Stimulated activated CD4-positive, alpha-beta T cell treated with anti-CD3 and anti-CD28 coated beads, Interleukin-4, amount 100 ng/mL, for 4 hours (primary cell): ENCODE measurements at places on chromosomes 13 and 19.

GRCh38 chr19:29551774-29552173 lies 26.0 kb downstream of the VSTM2B start:
- DNase-seq = no peak

DNA sequence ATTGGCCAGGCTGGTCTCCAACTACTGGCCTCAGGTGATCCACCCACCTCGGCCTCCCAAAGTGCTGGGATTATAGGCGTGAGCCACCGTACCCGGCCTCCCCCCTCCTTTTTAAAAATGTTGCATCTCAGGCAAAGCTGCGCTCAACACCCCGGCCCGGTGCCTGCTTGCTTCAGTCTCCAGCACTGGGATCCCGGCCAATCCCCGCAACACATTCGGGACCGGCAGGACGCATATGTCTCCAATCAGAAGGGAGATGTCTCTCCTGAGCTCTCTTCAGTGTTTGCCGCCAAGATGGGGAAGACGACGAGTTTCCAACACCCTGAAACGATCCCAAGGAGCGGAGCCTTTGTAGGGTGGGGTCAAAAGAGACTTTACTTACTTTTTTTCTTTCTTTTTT lies 16.1 kb downstream of the GNG7 start:
- no peak for DNase-seq

DNA sequence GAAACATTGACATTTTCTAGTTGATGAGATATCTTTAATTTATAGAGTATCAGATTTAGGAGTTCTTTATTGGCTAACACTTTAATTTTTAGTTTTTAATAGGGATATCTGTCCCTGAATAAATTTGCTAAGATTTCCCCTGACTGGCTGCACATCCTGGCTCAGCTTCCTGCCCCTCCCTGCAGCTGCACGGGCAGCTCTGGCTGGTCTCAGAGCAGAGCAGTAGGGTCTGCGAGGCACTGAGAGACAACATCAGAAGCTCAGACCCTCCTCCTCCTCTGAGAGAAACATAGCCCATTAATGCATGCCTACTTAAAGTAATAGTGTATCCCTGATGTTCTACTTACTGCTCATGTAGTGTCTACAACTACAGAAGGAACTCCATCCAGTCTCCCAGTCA lies 139.2 kb downstream of the TNFSF13B start:
- DNase-seq = no peak

GRCh38 chr13:94269557-94269956 lies 209.9 kb downstream of the DCT start:
- DNase-seq = no peak

DNA sequence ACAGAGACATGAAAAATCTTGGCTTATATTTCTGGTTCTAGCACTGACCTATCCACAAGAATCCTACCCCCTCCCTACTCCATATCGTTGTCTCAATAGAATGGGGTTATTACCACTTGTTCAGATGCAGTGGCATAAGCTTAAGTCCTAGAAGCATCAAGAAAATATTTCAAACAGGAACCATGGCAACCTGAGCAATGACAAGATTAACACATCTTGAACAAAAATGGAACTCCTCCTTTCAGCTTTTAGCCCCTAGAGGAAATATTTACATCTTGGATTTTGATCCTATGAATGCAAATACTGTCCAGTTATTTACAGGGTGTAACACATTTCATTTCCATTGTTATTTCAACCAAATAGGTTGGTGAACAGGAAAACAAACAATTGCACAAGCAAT lies 46.1 kb upstream of the TSC22D1 start:
- DNase-seq = no peak

GRCh38 chr19:48639483-48640375 lies 2.5 kb upstream of the DBP start:
- no peak for DNase-seq

- no peak for DNase-seq
Measured at GRCh38 chr19:8473648-8474476, 28.6 kb downstream of the PRAM1 start.

DNA sequence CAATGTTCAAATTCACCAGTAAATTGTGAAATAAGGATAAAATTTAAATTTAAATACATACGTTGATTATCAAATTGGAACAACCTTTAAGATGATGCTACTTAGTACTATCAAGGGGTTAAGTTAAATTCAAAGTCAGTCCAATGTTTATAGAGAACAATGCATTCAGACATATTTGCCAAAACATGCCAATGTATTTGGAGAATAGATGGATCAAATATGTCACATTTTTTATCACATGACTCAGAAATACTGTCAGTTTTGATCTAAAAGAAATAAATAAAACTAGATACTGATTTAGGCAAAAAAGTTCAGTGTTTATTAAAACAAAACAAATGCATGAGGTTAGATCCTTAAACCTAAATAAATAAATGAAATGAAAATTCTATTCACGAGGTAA lies 281.2 kb downstream of the SLITRK5 start:
- no peak for DNase-seq

GRCh38 chr19:14542711-14543328 lies 13.4 kb downstream of the TECR start:
- no peak for DNase-seq

DNA sequence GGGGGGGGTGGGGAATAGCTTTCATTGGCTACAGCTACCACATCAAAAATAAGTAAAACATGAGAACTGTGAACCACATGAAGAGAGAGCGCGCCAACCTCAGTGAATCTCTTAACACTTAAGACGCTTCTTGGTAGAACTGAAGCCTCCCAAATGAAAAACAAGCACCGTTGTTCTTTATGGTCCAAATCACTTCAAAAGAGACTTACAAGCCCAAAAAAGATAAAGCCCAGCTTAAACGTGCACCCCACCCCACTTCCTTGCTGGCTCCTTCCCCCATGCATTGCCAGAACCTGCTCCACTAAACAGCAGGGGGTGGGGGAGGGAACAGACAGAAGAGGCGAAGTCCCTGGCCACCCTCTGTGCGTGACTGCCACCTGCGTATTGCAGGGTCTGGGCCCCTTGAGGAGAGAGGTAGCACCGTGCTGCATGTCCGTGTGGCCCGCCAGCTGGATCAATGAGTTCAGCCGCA lies 479.1 kb downstream of the FOXO1 start:
- no peak for DNase-seq

GRCh38 chr13:51523082-51523518 lies 61.2 kb upstream of the WDFY2 start:
- DNase-seq = no peak

DNA sequence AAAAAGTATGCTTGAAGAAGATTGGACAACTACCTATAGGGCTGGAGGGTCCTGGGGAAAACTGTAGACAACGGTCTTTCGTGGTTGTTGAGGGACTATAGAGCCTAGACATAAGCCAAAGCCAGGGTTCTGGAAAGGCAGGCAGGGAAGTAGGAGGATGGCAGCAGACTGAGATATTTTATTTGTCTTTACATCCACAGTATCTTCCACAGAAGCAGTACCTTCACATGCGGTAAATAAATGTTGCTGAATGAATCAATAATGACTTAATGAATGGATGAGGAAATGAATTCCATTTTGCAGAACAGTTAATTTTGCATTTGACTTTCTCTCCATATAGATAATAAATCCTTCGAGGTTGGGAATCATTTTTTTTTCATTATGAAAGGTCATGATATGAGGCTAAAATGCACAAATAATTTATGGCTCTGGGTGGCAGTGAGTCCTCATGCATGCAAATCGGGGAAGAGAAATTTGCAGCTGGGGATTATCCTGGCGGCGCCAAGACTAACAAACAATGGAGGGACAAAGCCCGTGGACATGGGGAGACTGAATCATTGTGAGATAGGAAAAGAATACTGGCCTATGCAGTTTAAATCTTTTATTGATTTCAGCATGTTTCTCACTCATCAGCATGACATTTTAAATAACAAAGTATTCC lies 102.0 kb downstream of the ERCC5 start:
- DNase-seq = no peak

- DNase-seq = peak; percentile 81
Measured at GRCh38 chr19:42121656-42122069, 10.6 kb downstream of the POU2F2 start.

GRCh38 chr19:47582320-47582909 lies 9.5 kb upstream of the ZNF541 start:
- DNase-seq = no peak

- no peak for DNase-seq
Measured at GRCh38 chr19:51242881-51243630, 7.8 kb upstream of the SIGLECL1 start.

GRCh38 chr13:110350509-110350908 lies 43.4 kb downstream of the COL4A2 start:
- DNase-seq = no peak

- DNase-seq = no peak
Measured at GRCh38 chr13:100458673-100459072, 129.9 kb downstream of the GGACT start.

GRCh38 chr13:30404207-30404606 lies 18.1 kb upstream of the UBE2L5 start:
- DNase-seq = no peak

DNA sequence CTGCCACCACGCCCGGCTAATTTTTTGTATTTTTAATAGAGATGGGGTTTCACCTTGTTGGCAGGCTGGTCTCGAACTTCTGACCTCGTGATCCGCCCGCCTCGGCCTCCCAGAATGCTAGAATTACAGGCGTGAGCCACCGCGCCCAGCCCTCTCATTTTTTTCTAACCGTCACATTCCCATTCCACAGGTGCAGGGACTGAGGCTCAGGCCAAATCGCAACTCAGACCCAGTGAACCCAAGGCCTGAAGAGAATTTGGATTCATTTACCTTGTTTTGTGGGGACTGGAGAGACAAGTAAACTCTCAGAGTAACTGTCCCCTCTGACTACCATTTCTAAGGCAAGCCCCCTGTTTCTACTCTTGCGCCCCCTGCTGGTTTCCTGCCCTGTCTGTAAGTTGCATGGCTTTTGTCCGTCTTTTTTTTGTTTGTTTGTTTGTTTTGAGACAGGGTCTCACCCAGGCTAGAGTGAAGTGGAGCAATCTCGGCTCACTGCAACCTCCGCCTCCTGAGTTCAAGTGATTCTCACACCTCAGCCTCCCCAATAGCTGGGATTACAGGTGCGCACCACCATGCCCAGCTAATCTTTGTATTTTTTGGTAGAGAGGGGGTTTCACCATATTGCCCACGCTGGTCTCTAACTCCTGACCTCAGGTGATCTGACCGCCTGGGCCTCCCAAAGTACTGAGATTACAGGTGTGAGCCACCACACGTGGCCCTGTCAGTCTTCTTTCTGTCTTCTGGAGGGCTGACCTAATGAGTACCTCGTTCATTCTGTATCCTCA lies 2.3 kb upstream of the STRN4 start:
- peak; percentile 78 for DNase-seq

GRCh38 chr13:38398711-38399493 lies 49.3 kb downstream of the UFM1 start:
- DNase-seq = no peak

DNA sequence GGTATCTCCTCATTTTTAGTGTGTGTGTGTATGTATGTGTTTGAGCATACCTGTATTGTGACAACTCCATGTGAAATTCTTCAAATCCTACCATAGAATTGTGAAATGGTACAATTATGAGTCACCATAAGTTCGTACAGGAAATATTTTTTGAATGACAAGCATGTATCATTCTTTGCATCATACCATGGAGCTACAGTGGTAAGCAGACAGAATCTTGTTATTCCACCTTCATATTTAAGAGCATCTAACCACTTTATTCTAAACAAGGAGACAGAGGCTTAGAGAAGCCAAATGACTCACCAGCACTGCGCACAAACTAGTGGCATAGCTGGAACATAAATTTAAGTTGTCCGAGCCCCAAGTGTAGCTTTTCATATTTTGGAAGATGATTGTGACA lies 4.5 kb upstream of the EPSTI1 start:
- no peak for DNase-seq

DNA sequence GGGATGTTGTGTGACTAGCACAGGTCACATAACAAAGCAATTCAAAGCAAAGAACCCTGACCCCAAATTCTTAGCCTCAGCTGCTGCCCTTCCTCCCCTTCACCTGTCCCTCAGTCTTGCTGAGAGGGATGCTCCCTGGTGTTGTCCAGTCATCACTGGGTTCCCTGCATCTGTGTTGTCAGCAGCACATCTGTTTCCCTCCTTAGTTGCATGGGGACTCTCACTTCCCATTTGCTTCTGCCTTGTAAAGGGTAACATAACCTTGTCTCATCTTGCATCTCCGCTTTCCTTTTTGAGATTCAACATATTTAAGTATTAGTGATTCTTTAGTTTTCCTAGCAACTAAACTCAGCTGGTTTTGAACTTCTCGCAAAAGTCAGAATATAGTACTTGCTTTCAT lies 54.0 kb downstream of the SPATA13 start:
- DNase-seq = no peak

DNA sequence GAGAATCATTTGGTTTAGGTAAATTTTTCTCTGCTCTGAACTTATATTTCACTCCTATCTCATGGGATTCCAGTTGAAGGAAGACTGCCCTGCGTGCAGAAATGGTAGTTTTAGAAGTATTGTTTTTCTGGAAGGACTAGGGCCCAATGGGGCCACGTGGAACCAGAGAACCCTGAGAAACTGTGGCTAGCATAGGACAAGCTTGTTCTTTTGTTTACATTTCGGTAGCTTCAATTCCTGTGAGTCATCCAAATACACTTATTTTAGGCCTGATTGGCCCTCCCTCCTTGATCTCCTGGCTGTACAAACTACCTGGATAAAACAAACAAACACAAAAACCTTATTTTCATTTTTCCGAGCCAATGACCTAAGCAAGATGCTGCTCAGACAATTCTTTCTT lies 124.0 kb downstream of the ITGBL1 start:
- no peak for DNase-seq

GRCh38 chr19:13782537-13782936 lies 8.3 kb downstream of the C19orf53 start:
- DNase-seq = no peak

GRCh38 chr19:14033946-14034345 lies 2.4 kb downstream of the IL27RA start:
- no peak for DNase-seq

GRCh38 chr13:41458761-41459431 lies 1.5 kb downstream of the RGCC start:
- DNase-seq = peak; percentile 53

DNA sequence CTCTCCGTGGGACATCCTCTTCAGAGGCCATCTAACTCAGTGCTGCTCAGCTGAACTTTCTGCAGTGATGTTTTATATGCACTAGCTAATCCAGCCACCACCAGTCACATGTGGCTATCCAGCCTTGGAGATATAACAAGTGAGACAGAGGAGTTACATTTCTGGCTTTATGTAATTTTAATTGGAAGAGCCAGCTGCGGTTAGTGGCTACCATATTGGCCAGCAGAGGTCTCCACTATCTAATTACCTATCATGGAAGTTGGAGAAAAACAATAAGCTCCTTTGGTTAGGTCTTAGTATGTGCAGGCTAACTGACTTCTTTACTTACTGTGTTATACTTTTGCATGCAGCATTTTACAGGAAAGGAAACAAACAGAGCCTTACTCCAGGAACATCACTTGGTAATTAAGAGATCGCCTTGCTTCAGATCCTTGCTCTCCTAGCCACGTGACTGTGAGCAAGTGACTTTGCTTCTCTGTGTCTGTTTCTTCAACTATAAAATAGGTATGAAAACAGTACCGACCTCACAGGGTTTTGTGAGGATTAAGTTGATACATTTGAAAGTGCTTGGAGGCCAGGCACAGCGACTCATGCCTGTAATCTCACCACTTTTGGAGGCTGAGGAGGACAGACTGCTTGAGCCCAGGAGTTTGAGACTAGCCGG lies 1.6 kb upstream of the KLK10 start:
- DNase-seq = no peak

GRCh38 chr13:25867038-25867437 lies 184.8 kb downstream of the SHISA2 start:
- DNase-seq = no peak

GRCh38 chr13:21957833-21958232 lies 287.0 kb downstream of the FGF9 start:
- DNase-seq = no peak
